ENCODE measurements at places on chromosomes 2 and 18.

DNA sequence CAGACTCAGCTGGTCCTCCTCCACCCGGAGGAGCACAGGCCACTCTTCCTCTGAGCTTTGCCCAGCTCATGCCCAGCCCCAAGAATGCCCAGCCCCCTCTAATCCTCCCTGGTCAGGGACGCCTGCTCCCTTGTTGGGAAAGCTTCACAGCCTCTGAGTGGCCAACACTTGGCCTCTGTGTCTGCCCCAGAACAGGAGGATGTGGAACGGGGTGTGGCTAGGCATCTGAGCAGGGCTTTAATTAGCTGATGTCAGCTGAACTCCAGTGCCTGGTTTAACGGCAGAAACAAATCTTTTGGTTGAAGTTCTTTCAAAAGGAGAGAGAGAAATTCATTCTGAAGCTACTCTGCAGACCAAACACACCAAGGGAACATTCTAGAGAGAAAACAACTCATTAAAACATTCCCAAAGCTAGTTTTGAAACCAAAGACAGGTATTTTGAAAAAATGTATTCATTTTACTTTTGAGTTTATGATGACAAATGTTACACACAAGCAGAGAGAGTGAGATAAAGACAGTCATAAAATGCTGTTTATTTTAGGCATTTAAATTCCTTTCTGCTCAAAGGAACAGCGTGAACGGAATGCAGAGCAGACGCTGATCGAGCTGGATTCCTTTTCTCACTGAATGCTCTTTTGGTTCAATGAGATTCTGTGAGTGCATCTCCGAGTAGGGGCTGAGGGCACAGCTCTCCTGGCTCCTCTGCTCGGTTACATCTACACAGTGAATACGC lies 63.8 kb downstream of the RTP5 start:
- DNase-seq, result peak; percentile 25

DNA sequence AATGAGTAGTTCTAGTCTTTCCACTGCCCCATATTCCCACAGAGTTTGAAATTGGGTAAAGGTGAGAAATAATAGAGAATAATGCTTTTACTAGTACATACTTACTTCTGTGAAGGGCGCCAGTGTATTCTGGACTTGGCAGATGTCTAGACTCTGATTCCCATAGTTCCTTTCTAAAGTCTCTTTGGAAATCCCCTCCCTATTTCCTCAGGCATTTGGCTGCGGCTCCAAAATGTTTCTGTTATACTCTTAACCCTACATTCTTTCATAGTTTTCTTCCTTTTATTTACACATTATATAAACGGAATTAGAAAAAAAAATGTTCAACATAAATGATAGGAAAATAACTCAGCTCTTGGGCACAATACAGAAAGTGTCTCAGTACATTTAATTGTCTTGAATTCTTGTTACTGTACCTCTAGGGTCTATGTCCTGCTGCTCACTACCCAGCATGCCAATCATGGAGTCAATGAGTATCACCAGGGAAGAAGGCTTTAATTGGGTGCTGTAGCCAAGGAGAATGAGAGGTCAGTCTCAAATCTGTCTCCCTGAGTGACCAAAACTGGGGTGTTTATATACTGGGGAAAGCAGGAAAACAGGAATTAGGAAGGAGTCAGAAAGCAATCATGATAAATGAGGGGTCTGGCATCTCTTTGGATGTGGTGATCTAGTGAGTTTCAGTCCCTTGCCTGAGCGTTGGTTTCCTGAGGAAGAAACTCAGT lies 147.8 kb upstream of the MMADHC start:
- no peak for DNase-seq

DNA sequence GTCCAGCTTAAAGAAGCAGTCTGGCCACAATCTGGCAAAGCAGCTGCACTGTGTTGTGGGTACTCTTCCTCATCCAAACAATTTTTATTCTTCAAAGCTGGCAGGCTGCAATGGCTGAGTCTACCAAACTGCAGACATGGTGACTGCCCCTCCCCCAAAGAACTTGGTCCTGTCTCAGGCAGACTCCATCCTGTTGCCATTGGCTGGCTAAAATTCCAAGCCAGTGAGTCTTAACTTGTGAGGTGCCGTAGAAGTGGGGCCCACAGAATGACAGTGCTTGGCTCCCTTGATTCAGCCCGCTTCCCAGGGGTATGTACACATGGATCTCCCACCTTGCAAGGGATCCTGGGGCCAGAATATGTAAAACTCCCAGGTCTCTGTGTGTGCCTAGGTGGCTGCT lies 14.5 kb upstream of the NXPH2 start:
- no peak for DNase-seq

DNA sequence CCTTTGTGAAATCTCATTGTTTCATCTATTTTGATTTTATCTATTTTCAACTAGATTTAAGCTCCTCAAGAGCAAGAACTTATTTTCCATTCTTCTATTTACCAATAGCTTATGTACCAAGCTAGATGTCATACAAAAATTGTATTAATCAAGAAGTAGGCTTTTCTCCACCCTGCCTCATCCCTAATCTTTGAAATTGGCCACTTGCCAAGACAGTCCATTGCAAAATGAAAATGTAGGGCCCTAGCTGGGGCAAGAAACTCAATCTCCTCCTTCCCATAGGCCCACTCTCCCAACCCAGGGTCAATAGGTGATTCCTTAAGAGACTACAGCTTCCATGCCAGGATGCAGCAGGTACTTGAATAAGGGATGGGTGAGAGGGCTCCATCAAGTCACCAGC lies 39.3 kb upstream of the STPG4 start:
- DNase-seq, result no peak

GRCh38 chr2:142961202-142961601 lies 83.7 kb downstream of the KYNU start:
- DNase-seq, result no peak

Data from caudate nucleus (tissue), 63 donors.